ENCODE measurements at places on chromosomes 2 and 18. TPM values are rescaled to one million over a fixed set of nuclear protein-coding genes. Genes with fewer than 3 reads are reported as not detected.

GRCh38 chr18:36095936-36096519, 28.7 kb upstream of the RPRD1A start:
- DNase-seq, result no peak

Gene MOCOS
- total RNA-seq, result 1.6 TPM

DNA sequence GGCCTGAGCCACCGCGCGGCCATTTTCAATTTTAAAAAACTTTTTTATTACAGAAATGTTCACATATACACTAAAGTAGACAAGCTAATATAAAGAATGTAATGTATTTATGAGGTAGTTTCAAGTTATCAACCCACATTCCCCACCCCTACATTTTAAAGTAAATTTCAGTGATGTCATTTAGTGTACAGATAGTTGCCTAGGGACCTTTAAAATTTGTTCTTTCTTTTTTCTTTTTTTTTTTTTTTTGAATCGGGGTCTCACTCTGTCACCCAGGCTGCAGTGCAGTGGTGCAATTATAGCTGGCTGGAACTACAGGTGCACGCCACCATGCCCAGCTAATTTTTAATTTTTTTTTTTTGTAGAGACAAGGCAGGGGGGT, 2.6 kb upstream of the LIMS1 start:
- no peak for DNase-seq

DNA sequence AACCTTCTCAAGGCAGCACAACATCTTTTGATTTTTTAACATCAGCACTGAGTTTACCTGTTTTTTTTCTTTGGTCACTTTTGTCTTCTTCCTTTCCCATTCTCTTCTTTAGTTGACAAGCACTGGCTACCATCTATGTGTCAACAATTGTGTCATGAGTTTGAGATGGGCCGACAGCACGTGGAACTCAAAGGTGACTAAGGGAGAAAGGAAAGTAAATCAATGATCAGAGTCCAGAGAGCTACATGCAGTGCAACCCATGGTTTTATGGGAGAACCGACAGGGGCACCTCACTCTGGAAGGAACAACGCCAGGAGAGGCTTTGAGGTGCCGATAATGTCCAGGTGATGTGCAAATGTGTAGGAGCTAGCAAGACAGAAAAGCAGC, 755.5 kb downstream of the RNF144A start:
- no peak for DNase-seq

DNA sequence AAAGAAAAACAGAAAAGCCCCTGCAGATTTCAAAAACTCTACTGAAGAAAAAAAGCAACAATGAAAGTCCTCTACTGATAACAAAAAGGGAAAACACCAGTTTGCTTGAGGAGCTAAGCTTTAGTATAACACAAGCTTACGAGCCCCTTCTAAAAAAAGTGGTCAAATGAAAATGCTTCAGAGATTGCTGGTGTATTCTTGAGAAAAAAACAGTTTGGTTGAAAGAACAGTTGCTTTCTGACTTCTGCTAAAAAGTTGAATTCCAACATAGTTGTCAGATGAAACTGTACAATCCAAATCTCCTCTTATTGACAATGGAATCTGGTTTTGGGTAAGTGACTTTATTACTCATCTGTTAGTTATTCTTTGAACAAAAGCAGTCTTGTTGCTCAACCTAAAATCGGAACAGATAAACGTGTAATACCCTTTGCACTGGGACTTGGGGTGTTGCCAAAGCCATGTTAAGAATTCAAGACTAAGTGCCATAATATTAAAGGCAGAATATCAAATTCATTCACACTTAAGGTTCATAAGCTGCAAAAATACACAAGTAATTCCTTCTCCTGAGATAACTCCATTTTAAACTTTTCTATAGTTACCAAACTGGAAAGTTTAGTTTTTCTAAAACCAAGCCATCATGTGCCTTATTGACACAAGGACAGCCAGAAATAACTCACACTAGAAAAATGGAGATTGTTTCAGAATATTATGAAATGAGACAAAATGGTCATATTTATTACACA, 45.3 kb upstream of the SPAG16 start:
- DNase-seq, result peak; percentile 17

DNA sequence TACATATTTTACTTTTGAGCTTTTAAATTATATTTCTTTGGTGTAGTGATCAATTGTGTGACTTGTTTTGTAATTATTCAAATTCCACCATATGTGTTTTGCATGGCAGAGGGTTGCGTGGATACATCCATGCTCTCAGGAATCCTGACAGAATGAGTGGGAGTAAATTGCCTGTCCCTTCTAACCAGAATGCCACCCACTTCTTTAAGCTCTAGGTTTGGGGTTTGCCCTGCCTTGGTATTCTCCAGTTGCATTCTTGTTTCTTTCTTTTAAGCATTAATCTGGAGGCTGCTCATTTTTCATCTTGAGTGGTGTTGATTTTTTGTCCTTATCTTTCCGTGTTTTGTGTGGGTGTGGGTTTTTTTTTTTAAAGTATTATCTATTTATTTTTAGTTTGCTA, 360.0 kb downstream of the PTPRM start:
- no peak for DNase-seq

DNA sequence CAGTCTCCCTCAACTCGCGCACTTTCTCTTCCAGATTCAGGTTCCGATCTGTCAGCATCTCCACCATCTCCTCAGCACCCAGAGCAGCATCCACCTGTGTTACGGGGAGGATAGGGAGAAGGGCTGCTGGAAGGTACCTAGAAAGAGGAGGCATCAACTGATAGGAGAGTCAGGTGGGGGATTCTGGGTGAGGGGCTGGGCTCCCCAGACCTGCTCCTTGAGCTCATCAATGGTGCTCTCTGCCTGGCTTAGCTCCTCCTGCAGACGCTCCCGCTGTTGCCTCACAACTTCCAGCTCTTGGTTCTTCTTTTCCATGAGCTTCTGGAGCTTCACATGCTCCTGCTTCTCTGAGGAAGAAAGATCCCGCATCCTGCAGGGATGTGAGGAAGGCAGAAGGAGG, 10.1 kb downstream of the DCTN1 start:
- no peak for DNase-seq

GRCh38 chr2:202871300-202872141, at the start of gene ICA1L:
ICA1L (minus strand) TSS chr2:202871766; CDS start chr2:202829009, 42,757 bp downstream.
- DNase-seq, result peak; percentile 30

Gene LYPD6B
- 12.3 TPM for total RNA-seq

DNA sequence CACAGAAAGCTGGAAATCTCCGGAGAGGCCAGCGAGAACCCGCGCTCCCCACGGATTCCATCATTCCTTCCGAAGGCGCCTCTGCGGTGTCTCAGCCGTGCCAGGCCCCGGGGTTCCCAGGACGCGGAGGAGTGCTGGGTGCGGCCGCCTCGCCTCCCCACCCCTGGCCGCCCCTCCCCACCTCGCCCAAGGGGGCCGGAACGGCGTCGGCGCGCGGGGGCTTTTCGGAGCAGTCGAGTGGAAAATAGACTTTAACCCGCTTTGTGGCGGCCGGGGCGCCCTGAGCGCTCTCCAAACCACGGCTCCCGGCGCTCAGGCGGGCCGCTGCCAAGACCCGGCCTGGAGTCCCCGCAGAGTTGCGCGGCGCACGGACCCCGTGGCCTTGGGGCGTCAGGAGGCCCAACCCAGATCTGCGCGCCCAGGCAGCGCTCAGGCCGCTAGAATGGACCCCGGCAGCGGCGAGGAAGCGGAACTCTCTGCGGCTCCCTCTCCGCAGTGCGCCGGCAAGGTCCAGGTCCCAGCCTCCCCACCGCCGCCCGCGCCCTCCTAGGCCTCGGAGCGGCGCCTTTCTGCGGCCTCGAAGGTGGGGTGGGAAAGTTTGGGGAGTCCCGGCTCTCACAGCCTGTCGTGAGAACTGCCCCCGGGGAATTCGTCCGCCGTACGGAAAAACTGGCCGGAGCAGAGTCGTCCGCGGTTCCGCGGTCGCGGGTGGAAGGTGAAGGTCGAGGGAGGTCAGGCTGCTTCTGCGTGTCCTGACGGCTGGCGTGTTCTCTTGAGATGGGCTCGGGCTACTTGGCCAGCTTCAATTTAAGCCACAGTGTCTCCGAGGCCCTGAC, 1.2 kb upstream of the EMX1 start:
- DNase-seq, result no peak

- DNase-seq, result no peak
Measured at GRCh38 chr2:135999899-136000298, 14.5 kb upstream of the DARS1 start.

- DNase-seq, result no peak
Measured at GRCh38 chr2:37527361-37527760, 144.1 kb downstream of the CDC42EP3 start.

DNA sequence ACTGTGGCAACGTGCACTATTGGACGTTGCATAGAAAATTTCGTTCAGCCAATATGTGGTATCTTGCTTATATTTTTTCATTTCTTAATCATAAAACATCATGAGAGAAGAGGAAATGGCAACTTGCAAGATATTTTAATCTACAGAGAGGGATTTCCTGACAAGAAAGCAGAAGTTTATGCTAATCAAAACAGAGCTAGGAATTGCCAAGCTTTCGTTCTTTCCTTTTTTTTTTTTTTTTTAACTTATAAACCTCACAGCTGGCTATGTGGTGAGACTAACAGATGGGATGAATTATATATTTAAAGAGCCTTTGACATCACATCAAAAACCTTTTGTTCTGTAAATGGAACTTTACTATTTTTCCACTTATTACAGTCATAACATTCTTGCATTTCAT, 1136.9 kb upstream of the TMEFF2 start:
- DNase-seq, result peak; percentile 5

Gene TXNDC2
- total RNA-seq, result not detected

DNA sequence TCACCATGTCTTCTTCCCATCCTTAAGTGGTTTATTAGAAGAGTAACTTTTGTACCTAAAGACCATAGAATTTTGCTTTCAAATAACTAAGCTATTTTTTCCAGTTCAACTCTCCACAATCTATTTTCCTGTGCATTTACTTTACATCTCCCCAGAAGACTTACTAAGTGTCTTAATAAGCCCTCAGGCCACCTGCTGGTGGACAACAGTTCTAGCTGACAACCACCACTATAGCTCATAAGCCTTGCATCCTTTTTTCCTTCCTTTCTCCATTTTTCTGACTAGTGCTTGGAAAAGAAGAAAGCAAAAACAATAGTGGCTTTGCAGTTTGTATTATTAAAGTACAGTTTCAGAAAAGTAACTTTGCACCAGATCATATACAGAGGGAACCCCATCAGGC, 149.5 kb upstream of the TMEM200C start:
- DNase-seq, result no peak

Gene FRZB
- total RNA-seq, result 8.1 TPM

GRCh38 chr2:175136334-175137215, 31.4 kb downstream of the ATF2 start:
- no peak for DNase-seq

GRCh38 chr2:6008186-6008585, 316.0 kb downstream of the SOX11 start:
- no peak for DNase-seq

- DNase-seq, result no peak
Measured at GRCh38 chr2:85672456-85672855, 4.5 kb upstream of the SFTPB start.

Gene ETAA1
- total RNA-seq, result 18.1 TPM

DNA sequence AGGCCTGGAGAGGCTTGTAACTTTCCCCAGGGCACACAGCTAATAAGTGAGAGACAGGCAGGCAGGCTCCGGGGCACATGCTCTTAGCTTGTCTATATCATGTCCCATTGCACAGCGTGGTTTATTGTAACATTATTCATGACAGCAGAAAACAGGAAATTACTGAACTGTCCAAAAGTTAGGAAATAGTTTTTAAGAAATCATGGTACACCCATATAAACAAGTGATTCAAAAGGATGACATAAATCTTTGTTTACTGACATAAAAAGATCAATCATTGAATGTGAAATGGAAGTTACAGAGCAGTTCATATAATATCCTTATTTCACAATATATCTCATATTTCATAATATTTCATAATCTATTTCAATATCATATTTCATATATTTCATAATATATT, 34.3 kb upstream of the TXNDC2 start:
- DNase-seq, result no peak

Gene RFX8
- 1.2 TPM for total RNA-seq

GRCh38 chr2:32678825-32679224, 51.0 kb downstream of the TTC27 start:
- DNase-seq, result no peak

Gene DSG4
- total RNA-seq, result 12.5 TPM

DNA sequence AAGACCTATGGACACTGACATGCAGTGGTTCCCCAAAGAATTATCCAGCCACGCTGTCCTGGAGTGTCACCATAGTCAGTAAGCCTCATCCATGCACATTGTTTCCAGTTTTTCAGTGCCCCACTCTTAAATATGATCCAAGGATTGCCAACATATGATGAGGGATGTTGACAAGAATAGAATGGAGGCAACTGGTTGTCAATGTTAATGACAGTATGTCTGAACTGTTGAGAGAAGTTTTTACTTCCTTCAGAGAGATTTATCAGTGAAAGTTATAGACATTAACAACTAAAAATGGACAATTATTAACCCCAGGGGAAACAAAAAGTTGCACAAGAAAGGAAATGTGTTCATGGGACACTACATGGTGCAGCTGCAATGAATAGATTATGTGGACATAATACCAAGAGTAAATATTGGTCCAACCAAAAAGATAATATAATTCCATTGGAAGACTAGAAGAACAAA, 69.9 kb downstream of the CYP26B1 start:
- DNase-seq, result no peak

DNA sequence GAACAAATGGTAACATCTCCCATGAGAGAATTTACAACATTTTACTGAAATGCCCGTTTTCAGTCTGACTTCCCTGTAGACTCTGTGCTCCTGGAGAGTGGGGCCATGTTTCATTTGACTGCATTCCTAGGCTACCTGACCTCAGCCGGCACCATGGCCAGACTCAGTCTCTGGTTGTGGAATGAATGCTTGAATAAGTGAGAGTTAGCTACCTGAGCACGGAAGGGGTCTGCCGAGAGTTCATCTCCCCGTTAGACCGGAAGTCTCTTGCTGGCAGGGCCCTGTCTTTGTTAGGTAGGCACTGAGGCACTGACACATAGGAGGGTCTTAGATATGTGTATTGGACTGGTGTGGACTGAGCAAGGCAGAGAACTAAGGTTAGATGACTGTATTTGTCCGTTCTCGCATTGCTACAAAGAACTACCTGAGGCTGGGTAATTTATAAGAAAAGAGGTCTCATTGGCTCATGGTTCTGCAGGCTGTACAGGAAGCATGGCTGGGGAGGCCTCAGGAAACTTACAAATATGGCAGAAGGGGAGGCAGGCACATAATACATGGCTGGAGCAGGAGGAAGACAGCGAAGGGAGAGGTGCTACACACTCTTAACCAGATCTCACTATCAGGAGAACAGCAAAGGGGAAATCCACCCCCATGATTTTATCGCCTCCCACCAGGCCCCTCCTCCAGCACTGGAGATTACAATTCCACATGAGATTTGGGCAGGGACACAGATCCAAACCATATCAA, 271.2 kb downstream of the GLI2 start:
- no peak for DNase-seq

Measured in skin of body (tissue), 3 donors.